ENCODE measurements at places on chromosomes 13 and 19.

DNA sequence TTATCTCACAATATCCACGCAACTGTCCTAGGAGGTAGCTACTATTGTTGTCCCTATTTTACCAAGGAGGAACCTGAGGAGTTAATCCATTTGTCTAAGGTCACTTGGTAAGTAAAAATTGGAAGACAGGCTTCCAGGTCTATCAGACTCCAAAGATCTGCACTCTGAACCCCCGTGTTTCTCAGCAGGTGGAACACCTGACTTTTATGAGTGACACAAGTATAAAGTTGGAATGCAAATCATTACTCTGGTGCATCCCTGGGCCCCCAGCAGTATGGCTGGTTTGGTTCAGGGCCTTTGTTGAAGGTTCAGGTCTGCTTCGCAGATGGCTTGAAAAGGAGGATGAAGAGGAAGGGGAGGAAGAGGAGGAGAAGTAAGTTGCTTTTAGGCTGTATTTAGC lies 46.0 kb downstream of the RGCC start:
- no peak overlapping the region for H3K27ac ChIP-seq
- no peaks in the 10 kb centered on the region for H3K27me3 ChIP-seq
- no peak for DNase-seq
- no peaks in the 10 kb centered on the region for H3K4me1 ChIP-seq

GRCh38 chr13:21556051-21556450 lies 47.9 kb downstream of the MICU2 start:
- no peak for DNase-seq
- H3K4me3 ChIP-seq: no peak overlapping the region
- H3K36me3 ChIP-seq: no peaks in the 10 kb centered on the region

DNA sequence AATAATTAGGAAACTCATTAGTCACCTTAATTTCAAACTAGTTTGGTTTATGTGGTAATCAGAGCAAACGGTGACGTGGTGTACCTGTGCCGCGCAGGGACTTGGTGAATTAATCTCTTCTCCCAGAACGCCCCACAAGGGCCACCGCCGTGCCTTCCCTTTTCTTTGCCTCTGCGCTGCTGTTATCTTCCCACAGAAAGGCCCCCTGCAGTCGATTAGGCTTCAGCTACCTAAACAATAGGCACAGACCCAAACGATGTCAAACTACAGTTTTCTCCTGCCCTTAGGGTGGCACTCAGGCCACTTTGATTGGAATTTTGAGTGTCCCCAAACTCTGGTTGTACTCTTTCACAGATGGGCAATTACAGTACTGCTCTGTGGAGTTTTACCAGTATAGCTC lies 115.5 kb downstream of the GGACT start:
- no peaks in the 10 kb centered on the region for H3K36me3 ChIP-seq
- H3K27ac ChIP-seq: no peak overlapping the region
- H3K4me1 ChIP-seq: no peaks in the 10 kb centered on the region

DNA sequence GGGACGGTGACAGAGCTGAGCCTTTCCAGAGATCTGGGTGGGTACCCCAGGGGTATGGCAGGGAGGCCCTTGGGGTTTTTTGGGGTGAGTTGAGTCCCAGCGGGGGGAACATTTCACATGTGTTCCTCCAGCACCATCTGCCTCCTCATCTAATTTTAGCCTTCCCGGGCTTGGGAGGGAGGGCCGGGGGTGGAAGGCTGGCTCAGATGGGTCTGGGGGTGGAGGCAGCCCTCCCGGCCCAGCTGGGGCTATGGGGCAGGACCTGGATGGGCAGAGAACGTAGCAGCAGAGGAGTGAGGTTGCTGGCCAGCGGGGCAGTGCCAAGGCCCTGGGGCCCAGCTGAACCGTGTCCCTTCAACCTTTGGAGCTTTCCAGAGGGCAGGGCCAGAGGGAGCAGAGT lies 23.5 kb downstream of the ADGRL1 start:
- no peak overlapping the region for H3K27ac ChIP-seq
- H3K36me3 ChIP-seq: no peaks in the 10 kb centered on the region
- no peak for DNase-seq
- no peaks in the 10 kb centered on the region for H3K4me1 ChIP-seq
- no peaks in the 10 kb centered on the region for H3K27me3 ChIP-seq

- no peaks in the 10 kb centered on the region for H3K27me3 ChIP-seq
- no peak overlapping the region for H3K27ac ChIP-seq
Observed at GRCh38 chr13:51057906-51058305, 53.2 kb downstream of the C13orf42 start.

DNA sequence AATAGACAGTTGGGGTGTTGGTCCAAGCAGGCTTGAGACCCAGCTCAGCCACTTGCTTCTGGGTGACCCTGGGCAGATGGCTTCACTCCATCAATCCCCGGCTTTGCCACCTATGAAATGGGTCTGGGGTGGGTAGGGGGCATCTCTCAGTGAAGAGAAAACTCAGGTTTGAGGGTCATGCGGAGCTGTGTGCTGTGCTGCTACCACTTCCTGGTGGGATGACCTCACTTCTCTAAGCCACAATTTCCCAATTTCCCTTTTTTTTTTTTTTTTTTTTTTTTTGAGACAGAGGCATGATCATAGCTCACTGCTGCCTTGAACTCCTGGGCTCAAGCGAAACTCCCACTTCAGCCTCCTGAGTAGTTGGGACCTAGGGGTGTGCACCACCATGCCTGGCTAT lies 4.6 kb upstream of the PLAUR start:
- H3K4me1 ChIP-seq: no peaks in the 10 kb centered on the region
- no peaks in the 10 kb centered on the region for H3K27me3 ChIP-seq
- H3K36me3 ChIP-seq: no peaks in the 10 kb centered on the region
- no peak for DNase-seq
- no peak overlapping the region for H3K4me3 ChIP-seq
